ENCODE measurements at places on chromosomes 3 and 15. TPM values are rescaled to one million over a fixed set of nuclear protein-coding genes. Genes with fewer than 3 reads are reported as not detected.
A peak's percentile ranks its signal among the peaks of the same experiment; 100 is the strongest.

DNA sequence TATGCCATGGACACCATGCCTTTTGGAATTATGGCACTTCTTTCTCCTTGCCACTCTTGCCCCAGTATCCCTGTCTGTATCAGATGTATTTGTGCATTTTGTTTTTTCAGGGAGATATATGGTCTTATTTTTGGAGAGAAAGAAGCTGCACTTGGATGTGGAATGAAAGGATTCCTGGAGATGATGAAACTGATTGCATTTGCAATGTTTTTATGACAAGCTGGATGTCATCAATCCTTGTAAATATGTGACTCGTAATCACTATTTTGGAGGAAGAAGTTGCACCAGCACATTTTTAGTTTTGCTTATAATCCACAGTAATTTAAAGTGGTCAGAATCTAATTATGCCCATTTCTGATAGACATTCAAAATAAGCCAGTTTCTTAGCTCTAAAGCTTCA is 165.0 kb downstream of the NR1D2 start:
- H3K27me3 ChIP-seq: no peaks in the 10 kb centered on the region
- H3K27ac ChIP-seq: no peak overlapping the region
- no peaks in the 10 kb centered on the region for H3K4me1 ChIP-seq

- H3K4me3 ChIP-seq: no peak overlapping the region
- no peak for DNase-seq
- H3K36me3 ChIP-seq: no peaks in the 10 kb centered on the region
- no peaks in the 10 kb centered on the region for H3K4me1 ChIP-seq
Measured at GRCh38 chr15:88321271-88321670, 64.7 kb upstream of the NTRK3 start.

DNA sequence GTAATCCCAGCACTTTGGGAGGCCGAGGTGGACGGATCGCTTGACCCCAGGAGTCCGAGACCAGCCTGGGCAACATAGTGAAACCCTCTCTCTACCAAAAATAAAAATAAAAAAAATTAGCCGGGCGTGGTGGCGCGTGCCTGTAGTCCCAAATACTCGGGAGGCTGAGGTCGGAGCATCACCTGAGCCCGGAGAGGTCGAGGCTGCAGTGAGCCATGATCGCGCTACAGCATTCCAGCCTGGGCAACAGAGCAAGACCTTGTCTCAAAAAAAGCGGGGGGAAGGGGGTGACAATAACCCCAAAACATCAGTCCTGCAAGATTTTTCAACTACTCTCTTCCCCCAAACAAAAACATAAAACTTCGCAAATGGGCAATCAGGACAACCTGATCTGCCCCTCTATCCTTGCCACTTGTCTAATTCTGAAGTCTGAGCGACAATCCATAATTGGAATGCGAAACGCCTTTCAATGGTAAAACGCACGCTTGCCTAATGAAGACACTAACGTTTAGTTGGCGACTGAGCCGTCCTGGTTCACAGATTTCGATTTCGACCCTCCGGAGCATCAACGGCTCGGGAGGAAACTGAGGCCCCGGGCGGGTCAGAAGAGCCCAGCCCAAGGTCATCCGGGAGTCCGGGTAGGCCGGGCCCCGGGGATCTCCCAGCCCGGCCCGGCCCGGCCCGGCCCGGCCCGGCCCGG is 868 bp downstream of the BTBD1 start:
- H3K36me3 ChIP-seq: no peaks in the 10 kb centered on the region
- peak overlapping the region; percentile 88 for H3K27ac ChIP-seq
- H3K27me3 ChIP-seq: no peaks in the 10 kb centered on the region
- peak overlapping the region; percentile 78 for H3K4me3 ChIP-seq
- DNase-seq: no peak

DNA sequence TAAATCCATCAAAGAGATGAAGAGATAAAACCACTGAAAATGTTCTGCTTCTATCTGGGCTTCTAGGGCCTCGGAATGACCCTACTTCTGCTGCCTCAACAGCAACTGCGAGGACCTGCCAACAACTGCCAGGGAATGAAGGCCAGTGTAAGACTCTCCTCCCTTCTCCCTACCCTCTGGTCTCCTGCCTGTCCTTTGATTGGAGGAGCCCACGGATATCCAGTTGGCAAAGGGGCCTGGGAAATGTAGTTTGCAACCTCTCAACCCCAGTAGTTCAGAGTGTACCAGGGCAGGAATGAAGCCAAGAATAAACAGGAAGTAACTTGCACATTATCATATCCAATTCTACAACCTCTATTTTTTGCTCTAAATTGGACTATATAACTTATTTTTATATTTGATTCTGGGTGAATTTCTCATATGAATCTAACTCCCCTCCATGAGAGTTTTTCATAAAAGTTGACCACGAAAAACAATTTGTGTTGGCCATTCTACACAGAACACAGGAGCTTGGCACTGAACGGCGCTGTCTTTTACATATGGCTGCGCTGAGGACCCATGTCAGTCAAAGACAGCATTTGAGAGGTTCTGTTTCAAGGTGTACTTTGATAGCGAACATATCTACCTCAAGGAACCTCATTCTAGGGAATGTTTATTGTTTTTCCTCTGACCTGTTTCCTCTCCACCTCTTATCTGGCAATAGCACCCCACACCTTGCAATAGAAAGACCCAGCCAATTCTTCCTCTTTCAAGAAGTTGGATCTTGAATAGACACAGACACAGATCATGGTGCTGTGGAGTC is 91.1 kb upstream of the RNF7 start:
- H3K4me1 ChIP-seq: no peaks in the 10 kb centered on the region
- H3K4me3 ChIP-seq: no peak overlapping the region
- H3K36me3 ChIP-seq: no peaks in the 10 kb centered on the region

DNA sequence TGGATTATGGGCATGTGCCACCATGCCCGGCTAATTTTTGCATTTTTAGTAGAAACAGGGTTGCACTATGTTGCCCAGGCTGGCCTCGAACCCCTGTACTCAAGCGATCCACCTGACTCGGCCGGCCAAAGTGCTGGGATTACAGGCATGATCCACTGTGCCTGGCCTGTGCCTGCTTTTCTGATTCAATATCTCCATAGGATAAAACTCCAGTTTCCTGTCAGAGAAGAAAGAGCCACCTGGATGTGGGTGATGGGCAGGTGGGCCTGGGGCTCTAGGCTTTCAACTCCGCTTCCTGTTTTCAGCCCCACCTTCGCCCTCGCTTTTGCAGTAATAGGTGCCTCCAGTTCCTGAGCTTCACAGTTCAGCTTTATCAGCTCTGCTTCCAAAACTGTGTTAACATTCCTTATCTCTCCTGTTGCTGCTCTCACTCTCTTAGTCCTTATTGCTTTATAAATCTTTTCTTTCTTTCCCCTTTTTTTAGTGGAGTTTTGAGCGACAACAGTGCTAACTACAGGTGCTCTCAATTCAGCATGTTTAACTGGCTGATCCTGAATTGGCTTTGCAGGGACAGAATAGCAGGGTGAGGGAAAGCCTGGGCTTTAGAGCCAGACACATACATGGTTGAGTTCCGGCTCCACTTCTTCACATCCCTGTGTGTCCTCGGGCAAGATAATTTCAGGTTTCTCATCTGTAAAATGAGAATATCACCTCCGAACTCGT is 21.1 kb upstream of the PDE8A start:
- no peaks in the 10 kb centered on the region for H3K36me3 ChIP-seq
- no peak overlapping the region for H3K4me3 ChIP-seq
- no peaks in the 10 kb centered on the region for H3K27me3 ChIP-seq
- DNase-seq: no peak

GRCh38 chr3:113409676-113410075 is 31.6 kb downstream of the CFAP44 start:
- H3K27ac ChIP-seq: no peak overlapping the region
- no peaks in the 10 kb centered on the region for H3K36me3 ChIP-seq
- H3K4me1 ChIP-seq: no peaks in the 10 kb centered on the region
- no peak for DNase-seq
- H3K4me3 ChIP-seq: no peak overlapping the region

Gene SLCO2A1
- total RNA-seq: not detected

Gene GABRR3
- total RNA-seq: not detected

Gene CCR2
- total RNA-seq: 0.74 TPM

Gene IL17RC
- 0.20 TPM for total RNA-seq

All from CD8-positive, alpha-beta memory T cell (primary cell).